ENCODE measurements at places on chromosomes 5 and 9. TPM values are rescaled to one million over a fixed set of nuclear protein-coding genes. Genes with fewer than 3 reads are reported as not detected.

GRCh38 chr5:135171336-135171735 is 137.3 kb upstream of the PITX1 start:
- H3K27ac ChIP-seq, result no peak overlapping the region
- no peak overlapping the region for H3K4me3 ChIP-seq
- no peaks in the 10 kb centered on the region for H3K27me3 ChIP-seq
- no peaks in the 10 kb centered on the region for H3K36me3 ChIP-seq

GRCh38 chr5:32583582-32584232 is 1.6 kb upstream of the SUB1 start:
- H3K4me3 ChIP-seq, result peak overlapping the region; percentile 37
- H3K36me3 ChIP-seq, result no peaks in the 10 kb centered on the region
- H3K27me3 ChIP-seq, result peaks cover 18% of the 10 kb centered on the region
- H3K4me1 ChIP-seq, result peaks cover 59% of the 10 kb centered on the region
- H3K27ac ChIP-seq, result no peak overlapping the region

Gene EGFLAM
- polyA plus RNA-seq, result not detected

- no peak for DNase-seq
- H3K4me1 ChIP-seq, result no peaks in the 10 kb centered on the region
- H3K4me3 ChIP-seq, result no peak overlapping the region
- no peak overlapping the region for H3K27ac ChIP-seq
- H3K36me3 ChIP-seq, result peaks cover 4% of the 10 kb centered on the region
These were observed 8.2 kb downstream of the GNE start for GRCh38 chr9:36250079-36250478.

Gene OBP2B
- polyA plus RNA-seq, result not detected

Gene VAV2
- 0.28 TPM for polyA plus RNA-seq

Gene SLC2A6
- 4.4 TPM for polyA plus RNA-seq

Gene CD14
- polyA plus RNA-seq, result 5.7 TPM

- H3K4me1 ChIP-seq, result no peaks in the 10 kb centered on the region
- H3K4me3 ChIP-seq, result no peak overlapping the region
- no peaks in the 10 kb centered on the region for H3K36me3 ChIP-seq
- H3K27ac ChIP-seq, result no peak overlapping the region
- H3K27me3 ChIP-seq, result no peaks in the 10 kb centered on the region
These were observed 404.7 kb upstream of the DAB2 start for GRCh38 chr5:39829441-39829840.

Measured in immature natural killer cell (primary cell).